Karpas-422 (cell line): ENCODE measurements at places on chromosomes 5 and 9. TPM values are rescaled to one million over a fixed set of nuclear protein-coding genes. Genes with fewer than 3 reads are reported as not detected.

DNA sequence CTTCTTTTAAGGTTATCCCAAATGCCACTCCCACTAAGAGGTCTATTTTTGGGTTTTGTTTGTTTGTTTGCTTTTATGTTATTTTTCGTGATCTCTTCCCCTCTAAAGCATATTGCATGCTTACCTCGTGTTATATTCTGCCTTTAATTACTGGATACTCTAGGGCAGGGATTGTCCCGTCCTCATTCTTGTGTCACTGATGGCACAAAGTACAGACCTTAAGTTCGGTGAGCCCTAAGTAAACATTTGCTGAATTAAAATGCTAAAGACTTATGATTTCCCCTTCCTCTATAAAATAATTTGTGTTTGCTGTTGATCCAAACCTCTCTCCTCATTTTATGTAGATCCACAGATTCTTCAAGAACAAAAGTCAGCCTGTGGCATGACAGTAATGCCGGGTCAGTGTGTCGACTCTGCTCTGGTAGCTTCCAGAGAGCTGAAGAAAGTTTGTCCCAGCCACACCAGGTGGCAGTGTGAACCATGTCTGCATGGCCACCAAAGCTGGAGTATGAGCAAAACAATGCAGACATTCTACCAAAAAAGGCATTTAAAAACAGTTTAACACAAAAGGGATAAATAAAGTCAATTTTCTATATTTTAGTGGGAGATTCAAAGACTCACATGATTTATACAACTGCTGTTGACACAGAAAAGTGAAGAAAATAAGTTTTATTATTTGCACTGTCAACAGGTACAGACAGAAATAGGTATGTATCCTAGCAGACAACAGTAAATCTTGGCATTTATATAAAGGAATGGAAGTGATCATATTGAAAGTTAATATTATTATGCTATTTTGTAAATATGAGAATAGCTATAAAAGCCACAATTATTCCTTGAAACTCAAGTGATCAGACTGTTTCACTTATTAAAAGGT lies 17.9 kb upstream of the POC5 start:
- peak; percentile 58 for DNase-seq

The WASHC1 gene
- 11.4 and 19.7 TPM in 2 replicates for total RNA-seq

GRCh38 chr9:88713010-88713409 lies 178.0 kb downstream of the NXNL2 start:
- no peak for DNase-seq

DNA sequence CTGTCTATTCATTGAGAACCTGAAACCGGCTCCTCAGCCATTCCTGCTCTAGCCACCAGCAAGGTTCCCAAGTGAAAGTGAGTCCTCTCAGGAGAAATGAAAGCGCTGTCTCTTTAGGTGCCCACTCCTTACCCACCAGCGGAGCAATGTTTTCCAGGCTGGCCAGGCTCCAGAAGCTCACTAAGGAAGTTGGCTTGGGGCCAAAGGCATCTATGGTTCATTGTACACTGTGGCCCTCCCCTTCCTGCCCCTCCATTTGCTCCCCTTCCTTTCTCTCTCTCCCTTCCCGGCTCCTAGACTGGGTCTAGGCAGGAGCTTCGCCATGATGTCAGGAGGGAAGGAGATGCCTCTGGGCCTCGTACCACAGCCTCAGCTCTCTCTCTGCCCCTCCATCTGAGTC lies 1.1 kb upstream of the GABRP start:
- DNase-seq, result no peak

DNA sequence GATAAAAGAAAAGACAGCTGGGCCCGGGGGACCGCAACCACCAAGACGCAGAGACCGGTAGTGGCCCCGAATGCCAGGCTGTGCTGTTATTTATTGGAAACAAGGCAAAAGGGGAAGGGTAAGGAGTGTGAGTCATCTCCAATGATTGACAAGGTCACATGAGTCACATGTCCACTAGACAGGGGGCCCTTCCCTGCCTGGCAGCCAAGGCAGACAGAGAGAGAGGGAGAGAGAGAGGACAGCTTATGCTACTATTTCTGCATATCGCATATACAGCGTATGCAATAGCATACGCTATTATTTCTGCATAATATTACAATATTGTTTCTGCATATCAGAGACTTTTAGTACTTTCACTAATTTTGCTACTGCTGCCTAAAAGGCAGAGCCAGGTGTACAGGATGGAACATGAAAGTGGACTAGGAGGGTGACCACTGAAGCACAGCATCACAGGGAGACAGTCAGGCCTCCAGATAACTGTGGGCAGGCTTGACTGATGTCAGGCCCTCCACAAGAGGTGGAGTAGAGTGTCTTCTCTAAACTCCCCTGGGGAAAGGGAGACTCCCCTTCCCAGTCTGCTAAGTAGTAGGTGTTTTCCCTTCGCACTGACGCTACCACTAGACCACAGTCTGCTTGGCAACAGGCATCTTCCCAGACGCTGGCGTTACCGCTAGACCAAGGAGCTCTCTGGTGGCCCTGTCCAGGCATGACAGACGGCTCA lies 50.3 kb downstream of the RFX3 start:
- DNase-seq, result no peak

DNA sequence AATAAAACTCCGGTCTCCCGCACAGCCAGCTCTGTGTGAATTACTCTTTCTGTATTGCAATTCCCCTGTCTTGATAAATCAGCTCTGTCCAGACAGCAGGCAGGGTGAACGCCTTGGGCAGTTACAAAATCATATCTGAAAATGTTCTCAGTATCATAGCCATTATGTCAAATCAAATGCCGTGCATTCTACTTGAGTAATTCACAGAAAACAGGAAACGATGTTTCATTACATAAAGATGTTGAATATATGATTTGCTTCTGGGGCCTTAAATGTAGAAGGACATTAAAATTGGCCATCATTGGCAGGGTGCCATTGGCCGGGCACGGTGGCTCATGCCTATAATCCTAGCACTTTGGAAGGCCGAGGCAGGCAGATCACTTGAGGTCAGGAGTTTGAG lies 8.5 kb downstream of the POLR3G start:
- DNase-seq, result no peak

The PHF24 gene
- not detected in 2 replicates for total RNA-seq

The SCGB3A2 gene
- not detected in 2 replicates for total RNA-seq

GRCh38 chr9:138040446-138041430 lies 163.2 kb downstream of the CACNA1B start:
- DNase-seq, result no peak

GRCh38 chr5:112163435-112163834 lies 255.6 kb downstream of the EPB41L4A start:
- DNase-seq, result no peak

The PCDHGA5 gene
- total RNA-seq, result 8.8 and 9.7 TPM in 2 replicates

DNA sequence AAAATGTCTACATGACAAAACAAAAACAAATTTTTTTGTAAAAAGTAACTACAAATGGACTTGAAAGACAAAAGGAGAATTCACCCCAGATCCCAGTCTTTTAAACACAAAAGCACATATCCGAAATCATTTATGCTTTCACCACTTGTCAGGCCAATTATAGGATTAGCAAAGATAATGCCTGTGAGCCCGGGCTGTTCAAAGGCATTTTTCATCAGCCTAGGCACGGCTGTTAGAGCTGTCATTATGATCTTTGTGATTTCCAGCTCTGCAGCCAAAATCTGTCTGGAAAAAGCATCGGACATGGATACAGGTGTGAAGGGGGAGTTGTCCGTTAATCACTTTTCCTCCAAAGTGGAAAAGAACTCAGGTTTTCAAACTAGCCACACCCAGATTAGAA lies 23.6 kb upstream of the RAB14 start:
- no peak for DNase-seq

The SV2C gene
- total RNA-seq, result not detected in 2 replicates

GRCh38 chr5:66710557-66711088 lies 114.4 kb downstream of the MAST4 start:
- peak; percentile 12 for DNase-seq

- DNase-seq, result no peak
Measured at GRCh38 chr5:139457241-139457640, 5.3 kb downstream of the ECSCR start.

DNA sequence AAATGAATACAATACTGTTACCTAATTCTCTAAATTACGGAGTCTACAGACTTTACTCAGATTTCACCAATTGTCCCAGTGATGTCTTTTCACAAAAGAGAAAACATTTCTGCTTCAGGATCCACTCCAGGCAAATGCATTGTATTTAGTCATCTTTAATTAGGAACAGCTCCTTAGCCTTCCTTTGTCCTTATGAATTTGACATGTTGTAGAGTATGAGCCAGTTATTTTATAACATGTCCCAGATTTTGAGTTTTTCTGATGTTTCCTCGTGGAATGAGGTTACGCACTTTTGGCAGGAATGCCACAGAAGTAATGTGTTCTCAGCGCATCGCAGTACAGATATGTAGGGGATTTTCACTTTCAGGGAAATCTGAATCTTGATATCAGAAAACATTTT lies 10.5 kb downstream of the HABP4 start:
- no peak for DNase-seq

The WWC1 gene
- total RNA-seq, result not detected in 2 replicates

DNA sequence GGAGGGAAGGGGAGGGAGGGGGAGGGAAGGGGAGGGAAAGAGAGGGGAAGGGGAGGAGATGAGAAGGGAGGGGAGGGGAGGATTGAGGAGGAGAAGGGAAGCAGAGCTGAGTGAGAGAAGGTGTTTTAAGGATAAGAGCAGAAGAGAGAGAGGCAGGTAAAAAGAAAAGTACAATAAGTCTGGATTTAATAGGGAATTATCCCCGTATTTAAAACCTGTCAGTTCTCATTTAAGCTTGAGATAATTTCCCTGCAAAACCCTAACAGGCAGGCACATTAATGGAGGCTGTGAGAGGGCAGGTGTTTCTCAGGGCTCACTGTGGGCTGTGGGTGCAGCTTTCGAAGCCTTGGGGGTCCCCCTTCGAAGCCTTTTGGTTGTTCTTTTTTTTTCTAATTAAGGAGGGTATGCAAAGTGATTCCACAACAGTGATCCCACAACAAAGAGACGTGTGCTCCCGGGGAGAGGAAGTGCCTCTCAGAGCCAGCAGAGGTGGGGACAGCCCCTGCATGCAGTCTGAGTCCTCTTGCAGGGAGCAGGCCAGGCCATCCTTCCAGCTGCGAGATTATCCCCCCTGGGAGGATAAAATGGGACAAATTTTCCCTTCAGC lies 317.9 kb upstream of the IRX1 start:
- no peak for DNase-seq

The FOXD4L6 gene
- total RNA-seq, result 0.30 and 1.5 TPM in 2 replicates

The NAIP gene
- total RNA-seq, result 11.9 and 26.7 TPM in 2 replicates

The CKMT2 gene
- total RNA-seq, result not detected in 2 replicates

DNA sequence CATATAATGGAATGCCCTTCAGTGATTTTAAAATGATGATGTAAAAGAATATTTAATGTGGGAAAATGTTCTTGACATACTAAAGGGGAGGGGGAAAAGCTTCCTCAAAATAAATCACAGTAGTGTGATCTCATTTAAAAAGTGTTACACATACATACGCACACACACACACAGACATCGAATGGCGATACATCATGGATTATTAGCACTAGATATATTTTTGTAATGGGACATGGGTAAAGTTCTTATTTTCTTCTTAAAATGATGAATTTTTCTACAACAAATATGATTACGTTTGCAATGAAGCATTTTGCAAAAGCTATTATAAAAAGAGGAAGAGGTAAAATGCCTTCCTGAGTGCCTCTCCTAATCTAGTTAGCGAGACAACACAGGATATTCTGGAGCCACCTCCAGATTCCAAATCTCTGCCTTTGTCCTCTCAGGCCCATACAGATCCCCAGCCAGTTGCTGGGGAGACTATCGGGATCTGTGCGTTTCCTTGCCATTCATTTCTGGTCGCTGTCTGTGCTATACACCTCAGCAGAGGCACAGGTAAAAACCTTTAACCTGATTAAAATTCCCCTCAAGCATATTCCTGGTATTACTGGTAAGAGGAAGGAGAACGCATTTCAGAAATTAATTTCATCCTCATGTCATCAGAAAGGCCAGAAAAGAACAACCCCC lies 69.6 kb downstream of the SLC28A3 start:
- no peak for DNase-seq

DNA sequence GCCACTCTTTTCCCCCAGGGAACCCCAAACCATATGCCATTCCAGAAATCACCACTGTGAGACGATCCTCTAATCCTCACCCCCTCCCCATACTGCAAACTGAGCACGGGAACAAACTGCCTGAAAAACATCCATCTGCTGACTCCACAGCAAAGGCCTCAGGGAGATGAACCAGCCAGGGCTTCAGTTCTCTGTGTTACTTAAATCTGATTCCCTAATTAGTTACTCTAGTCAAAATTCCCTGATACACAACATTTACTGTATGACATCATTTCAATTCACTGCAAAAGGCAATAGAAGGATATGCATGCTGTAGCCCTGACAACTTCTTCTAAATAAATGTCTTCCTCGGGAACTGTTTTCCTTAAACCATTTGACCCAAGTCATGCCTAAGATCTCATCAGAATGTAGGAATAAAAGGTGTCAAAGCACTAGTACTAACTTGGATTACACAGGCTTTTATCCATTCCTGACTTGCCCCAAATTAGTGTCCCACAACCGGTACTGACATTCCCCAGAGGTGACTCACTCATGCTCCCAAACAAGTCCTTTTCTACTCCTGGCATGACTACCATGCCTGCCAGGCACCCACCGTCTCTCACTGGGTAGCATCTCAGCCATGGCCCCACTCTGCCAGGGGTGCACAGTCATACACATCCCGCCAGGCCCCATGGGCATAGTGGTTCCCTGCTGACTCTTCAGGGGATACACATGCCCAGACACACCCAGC lies 35.0 kb downstream of the MTX3 start:
- DNase-seq, result no peak

- DNase-seq, result no peak
Measured at GRCh38 chr9:118459913-118460312, 755.7 kb downstream of the TLR4 start.

GRCh38 chr5:76874088-76874581 lies 24.3 kb downstream of the S100Z start:
- DNase-seq, result peak; percentile 86

GRCh38 chr5:78746021-78746770 lies 97.6 kb upstream of the LHFPL2 start:
- DNase-seq, result no peak

DNA sequence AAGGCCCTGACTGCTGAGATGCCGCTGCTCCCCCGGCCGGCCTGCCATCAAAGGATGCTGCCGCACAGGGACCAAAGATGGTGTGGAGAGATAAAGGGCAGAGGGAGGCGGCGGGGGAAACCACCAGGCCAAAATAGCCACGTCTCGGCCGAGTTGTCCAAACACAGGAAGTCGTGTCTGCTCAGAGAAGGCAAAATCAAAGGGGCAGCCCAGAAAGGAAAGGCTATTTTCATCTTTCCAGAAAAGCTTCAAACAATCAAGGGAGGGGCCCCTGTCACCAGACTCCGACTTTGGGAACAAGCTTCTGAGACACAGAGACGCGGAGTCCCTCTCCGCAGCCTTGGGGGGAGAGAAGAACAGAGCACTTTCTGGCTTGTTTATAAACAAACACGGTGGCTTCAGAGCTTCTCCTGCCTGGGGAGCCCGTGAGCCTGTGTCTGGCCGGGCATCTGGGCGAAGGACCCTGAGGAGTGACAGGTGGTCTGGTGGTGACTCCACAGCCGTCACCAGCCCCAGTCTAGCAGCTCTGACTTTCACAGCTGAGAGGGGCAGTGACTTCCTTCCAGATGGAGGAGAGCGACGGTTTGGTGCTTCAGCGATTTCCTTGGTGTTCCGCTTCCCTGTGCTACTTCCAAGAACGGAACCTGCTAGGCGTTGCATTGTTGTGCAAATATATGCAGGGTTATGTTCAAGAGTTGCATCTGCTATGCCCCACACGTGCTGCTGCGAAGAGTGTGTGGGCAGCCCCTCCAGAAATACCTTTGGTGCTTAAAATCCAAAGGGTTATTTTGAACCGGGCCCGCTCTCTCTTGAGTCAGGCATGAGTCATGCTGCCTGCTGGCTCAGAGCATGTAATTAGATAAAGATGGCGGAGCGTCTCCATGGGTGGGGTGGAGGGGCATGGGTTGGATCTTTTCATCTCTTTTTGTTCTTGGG lies 24.0 kb downstream of the ADAMTSL2 start:
- DNase-seq, result no peak
